ENCODE measurements at places on chromosomes 4 and X.

DNA sequence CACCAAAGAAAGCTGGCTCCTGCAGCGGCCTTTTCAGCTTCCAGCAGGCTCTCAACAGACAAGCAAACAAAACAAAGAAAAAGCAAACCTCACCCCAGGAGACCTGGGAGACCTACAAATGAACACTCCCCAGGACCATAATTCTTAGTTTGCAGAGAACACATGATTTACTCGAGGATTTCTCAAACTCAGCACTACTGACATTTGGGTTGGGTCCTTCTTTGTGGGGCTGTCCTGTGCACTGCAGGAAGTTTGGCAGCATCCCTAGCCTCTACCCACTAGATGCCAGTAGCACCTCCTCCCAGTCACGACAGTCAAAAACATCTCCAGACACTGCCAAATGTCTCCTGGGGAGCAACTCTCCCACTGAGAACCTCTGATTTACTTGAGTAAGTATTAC, 21.9 kb downstream of the APOO start:
- no peak for DNase-seq

- DNase-seq, result no peak
Measured at GRCh38 chr4:73729534-73730165, 10.7 kb upstream of the CXCL8 start.

- DNase-seq, result no peak
Measured at GRCh38 chr4:183611210-183611830, 47.7 kb downstream of the RWDD4 start.

- DNase-seq, result no peak
Measured at GRCh38 chr4:123478859-123479345, 82.3 kb downstream of the SPRY1 start.

- no peak for DNase-seq
Measured at GRCh38 chrX:63350465-63350877, 661 bp downstream of the SPIN4 start.

Measured in CD4-positive, alpha-beta T cell treated with Interleukin-6 at 100 ng/mL for 8 hours (primary cell).